Stomach (tissue), 19 donors: ENCODE measurements at places on chromosomes 7 and 10. TPM values are rescaled to one million over a fixed set of nuclear protein-coding genes. Genes with fewer than 3 reads are reported as not detected.

GRCh38 chr10:61929555-61929954, 28.1 kb downstream of the ARID5B start:
- no peak for DNase-seq

DNA sequence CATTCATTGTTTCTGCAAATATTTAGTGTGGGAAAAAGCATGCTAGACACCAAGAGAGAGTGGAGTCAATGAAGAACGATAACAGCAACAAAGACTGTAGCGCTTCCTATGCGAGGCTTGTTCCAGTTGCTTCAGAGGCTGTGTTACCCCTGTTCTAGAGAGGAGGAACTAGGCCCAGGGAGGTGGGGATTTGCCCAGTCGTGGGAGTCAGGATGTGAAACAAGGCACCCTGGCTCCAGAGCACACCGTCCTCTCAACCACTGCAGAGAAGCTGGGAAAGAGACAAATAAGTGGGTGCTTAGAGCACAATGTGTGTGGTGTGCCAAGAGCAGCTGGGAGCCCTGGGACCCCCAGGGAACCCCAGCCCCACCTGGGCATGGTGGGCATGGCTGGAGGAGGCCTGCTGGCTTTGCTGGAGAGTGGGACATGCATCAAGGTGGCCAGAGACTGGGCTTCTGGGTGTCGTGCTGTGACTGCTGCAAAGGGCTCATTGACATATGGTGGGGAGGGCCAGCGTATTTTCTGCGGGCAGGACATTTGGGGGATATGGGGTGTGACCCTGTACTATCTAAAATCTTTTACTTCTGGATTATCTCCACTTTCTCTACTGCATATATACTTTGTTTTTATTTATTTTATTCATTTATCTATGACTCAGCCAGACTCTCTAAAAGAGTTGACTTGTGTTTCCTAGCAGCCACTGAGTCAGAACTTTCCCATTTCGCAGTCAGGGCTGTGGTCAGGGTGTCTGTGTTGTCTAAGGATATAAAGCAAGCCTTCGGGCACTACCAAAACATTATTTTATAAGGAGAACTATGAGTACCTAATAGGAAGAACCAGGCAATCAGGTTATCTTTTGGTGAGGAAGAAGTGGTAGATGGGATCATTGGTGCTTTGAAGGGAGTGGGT, 95.4 kb downstream of the TCF7L2 start:
- DNase-seq, result no peak

GRCh38 chr10:69045441-69046300, 42.2 kb upstream of the SRGN start:
- peak; percentile 48 for DNase-seq

DNA sequence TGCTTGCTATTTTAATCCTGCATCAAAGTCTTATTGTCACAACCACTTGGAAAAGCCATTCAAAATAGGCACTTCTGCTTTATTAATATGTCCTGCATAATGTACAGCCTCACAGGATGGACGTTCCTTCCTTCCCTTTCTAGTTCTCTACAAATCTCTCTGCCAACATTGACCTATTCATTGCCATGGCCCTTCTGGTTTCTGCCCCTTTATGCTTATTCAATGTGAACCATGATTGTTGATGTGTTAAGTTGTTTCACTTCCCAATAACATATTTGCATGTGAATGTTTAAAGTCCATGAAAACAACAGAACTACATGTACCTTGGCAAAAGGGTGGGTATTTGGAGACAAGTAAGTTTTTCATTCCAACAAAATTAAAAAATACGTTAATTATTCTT, 45.7 kb downstream of the COL28A1 start:
- DNase-seq, result no peak

DNA sequence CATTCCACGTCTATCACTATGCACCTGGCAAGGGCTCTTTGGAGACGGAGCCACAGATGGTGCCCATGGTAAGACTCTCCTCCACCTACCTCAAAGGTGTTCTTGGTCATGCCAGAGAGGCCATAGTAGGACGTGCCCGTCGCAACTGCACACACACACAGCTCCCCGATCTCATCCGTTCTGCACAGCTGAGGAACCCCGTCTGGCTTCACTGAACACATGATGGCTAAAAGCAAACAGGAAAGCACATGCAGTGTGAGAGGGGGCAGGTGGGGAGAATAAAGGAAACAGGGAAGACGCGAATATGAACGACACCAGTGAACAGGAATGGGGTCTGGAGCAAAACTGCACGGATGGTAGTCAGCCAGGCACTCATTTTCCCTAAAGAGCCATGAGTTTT, 230.9 kb downstream of the ZMYND11 start:
- no peak for DNase-seq

- no peak for DNase-seq
These were observed 31.6 kb downstream of the PSAP start for GRCh38 chr10:71819441-71819861.

DNA sequence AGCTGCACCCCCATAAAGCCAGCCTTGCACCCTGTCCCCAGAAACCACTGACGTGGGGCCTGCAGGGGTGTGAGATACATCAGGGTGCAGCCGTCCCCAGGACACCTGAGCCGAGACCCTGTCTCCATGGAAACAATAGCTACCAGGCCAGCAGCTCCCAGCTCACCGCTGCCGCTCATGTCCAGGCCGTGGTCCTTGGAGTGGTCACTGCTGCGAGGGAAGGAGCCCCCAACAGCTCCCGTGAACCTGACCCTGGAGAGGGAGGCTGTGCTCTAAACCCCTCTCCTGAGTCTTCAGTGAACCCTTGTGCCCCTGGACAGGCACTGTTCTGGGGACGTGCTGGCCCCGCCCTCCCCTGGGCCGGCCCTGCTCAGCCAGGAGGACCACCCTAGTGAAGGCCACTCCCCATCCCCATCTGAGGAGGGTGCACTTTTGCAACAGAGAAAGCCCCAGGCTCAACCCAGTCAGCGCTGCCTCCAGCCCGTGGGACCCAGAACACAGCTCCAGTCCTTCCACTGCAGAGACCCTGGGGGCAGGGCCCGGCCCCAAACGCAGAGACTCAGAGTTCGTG, 19.6 kb upstream of the INPP5A start:
- peak; percentile 61 for DNase-seq

GRCh38 chr7:71019706-71020105, 112.2 kb upstream of the GALNT17 start:
- no peak for DNase-seq

- DNase-seq, result no peak
These were observed 158.8 kb downstream of the SKAP2 start for GRCh38 chr7:26705567-26705966.

GRCh38 chr7:68866200-68866570, 732.1 kb upstream of the AUTS2 start:
- DNase-seq, result no peak

DNA sequence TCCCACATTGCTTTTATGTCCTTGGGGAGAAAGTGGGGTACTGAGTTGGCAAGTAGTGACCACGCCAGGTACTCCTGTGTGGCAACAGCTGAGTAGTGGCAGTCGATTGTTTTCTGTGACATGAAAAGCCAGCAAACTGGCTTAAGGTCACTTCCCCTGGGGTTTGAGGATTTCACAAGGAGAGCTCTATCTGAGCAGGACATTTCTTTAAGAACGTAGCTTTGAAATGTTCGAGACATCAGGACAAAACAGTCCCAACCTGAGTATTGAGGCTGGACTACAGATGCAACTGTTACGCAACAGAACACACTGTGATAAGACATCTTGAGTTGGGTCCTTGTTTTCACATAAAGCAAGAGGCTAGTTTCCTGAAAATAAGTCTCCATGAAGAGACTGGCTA, 146.7 kb upstream of the KLF14 start:
- DNase-seq, result no peak

- peak; percentile 64 for DNase-seq
These were observed 82.7 kb downstream of the ZRANB1 start for GRCh38 chr10:125024497-125025234.

DNA sequence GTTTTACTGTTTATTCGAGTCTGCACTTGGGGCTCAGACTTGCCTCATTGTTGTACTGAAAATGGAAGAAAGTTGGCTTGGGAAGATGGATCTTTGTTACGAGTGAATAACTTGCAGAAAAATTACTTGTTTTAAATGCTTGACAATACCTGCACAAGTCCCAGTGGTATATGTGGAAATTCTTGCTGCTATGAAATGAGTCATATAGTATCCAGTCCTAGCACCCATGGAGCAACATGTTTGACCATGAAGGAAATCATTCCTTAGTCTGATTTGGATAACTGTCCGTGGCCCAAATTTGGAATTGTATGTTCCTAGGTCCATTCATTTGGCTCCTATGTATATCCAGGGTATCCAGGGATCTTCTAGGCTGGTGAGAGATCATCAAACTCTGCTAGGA, 1096.8 kb downstream of the KCNMA1 start:
- DNase-seq, result no peak

MSANTD7 gene
- under 0.01 TPM for total RNA-seq

CLCN1 gene
- total RNA-seq, result not detected

PLEKHA1 gene
- total RNA-seq, result 61.8 TPM

CCAR1 gene
- 176 TPM for total RNA-seq

PTPN12 gene
- total RNA-seq, result 81.4 TPM
